CD4-positive, alpha-beta T cell treated with Interleukin-15 for 4 hours (primary cell): ENCODE measurements at places on chromosomes 1 and 21.

DNA sequence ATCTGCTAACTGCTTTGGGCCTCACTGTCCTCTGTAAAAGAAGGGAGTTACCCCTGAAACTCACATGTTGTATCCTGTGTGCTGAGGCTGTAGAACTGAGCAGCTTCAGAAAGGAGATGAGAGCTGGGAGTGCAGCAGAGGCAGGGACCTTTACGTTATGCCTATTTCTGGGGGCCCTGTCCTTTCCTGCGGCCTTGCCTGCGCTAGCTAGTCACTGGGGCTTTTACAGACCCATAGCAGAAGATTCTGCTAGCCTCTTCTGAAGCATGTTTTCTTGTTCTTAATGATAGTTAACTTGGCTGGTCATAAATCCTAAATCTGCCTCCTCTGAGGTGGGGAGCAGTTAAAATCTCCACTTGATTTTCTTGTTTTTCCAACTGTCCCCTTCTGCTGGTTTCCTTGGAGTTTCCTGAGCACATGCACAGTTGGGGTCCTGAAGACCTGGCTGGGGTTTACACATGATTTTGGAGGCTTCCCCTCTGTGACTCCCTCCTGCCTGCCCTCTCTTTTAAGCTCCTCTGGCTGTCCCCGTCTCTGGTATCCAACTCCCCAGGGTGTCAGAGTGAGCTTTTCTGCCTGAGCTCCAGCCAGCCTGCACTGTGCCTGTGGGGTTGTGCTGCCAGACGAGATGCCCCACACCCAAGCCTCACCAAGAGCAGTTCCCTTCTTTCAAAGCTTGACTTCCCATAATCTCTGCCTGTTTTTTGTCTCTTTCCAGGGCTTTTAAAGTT, 76.6 kb downstream of the NOS1AP start:
- no peak for DNase-seq

- no peak for DNase-seq
Observed at GRCh38 chr1:94273111-94273510, 35.7 kb upstream of the ARHGAP29 start.

GRCh38 chr1:206472024-206472423, 1.7 kb downstream of the IKBKE start:
- peak; percentile 34 for DNase-seq

GRCh38 chr21:32940079-32941014, 85.4 kb upstream of the OLIG2 start:
- peak; percentile 55 for DNase-seq

- no peak for DNase-seq
Observed at GRCh38 chr1:81477710-81478109, 323.0 kb upstream of the ADGRL2 start.

DNA sequence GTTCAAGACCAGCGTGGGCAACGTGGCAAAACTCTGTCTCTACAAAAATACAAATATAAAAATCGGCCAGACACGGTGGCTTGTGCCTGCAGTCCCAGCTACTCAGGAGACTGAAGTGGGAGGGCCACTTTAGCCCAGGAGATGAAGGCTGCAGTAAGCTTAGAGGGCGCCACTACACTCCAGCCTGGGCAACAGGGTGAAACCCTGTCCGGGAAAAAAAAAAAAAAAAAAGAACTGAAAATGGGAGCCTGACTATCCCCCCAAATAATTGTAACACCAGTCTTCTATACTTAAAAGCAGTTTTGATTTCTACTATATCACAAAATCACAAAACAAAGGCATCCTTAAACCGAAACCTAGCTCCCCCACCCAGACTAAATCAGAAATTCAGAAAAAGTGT, 60.3 kb downstream of the CDC42BPA start:
- no peak for DNase-seq

- DNase-seq, result no peak
Observed at GRCh38 chr1:54144366-54144765, 8.4 kb downstream of the CDCP2 start.

- no peak for DNase-seq
Observed at GRCh38 chr1:31977385-31978131, 36.1 kb upstream of the KHDRBS1 start.

DNA sequence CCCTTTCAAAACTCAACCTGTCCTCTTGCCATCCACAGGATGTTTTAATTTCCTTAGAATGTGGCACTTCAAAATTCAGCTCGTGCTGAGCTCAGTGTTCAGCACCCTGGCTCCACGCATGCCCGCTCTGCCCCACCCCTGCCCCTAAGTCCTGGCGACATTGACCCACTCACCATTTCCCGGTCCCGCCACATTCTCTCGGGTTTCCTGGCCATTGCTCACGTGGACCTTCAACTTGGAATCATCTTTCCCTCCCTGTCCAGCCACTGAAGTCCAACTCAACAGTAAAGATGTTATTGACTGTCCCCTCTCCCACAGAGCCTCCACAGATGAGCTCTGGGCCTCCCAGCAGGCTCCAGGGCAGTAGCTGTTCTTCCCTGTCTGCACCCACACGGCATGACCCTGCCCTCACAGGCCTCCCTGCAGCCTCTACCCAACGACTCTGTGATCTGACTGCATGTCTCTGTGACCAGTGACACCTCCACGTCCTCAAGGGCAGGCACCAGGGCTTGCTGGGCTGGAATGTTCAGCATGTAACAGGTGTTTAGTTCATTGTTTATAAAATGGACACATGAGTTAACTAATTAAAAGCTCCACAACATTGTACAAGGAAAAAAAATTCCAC, 53.8 kb downstream of the ITPKB start:
- no peak for DNase-seq

- no peak for DNase-seq
Observed at GRCh38 chr1:186413319-186413718, 37.7 kb downstream of the ODR4 start.

GRCh38 chr21:45543371-45543709, 1.1 kb upstream of the SLC19A1 start:
- DNase-seq, result no peak
